ENCODE measurements at places on chromosomes 4 and X.

GRCh38 chr4:121656269-121656641, 40.5 kb downstream of the ANXA5 start:
- no peak for DNase-seq

GRCh38 chrX:154378059-154378798, 866 bp upstream of the EMD start:
- no peak for DNase-seq

- DNase-seq: no peak
Measured at GRCh38 chrX:71911731-71912050, 1.0 kb downstream of the NHSL2 start.

GRCh38 chr4:111400741-111401140, 744.5 kb upstream of the FAM241A start:
- DNase-seq: no peak

DNA sequence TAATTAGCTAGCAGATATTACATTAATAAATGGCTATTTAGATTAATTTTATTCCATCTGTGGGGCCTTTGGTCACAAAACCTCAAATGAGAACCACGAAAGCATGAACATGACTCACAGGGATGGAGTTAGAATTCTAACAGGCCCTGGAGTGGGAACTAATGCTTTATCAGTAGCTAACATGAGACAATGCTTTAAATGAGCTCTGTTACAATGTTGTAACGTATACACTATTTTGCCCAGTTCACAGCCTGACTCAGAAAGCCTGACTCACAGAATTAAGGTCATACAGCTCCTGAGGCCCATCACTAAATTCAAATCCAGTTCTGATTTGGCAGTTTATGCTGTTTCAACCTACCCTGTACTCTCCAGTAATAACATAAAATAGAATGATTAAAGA, 23.2 kb downstream of the VEGFC start:
- DNase-seq: no peak

DNA sequence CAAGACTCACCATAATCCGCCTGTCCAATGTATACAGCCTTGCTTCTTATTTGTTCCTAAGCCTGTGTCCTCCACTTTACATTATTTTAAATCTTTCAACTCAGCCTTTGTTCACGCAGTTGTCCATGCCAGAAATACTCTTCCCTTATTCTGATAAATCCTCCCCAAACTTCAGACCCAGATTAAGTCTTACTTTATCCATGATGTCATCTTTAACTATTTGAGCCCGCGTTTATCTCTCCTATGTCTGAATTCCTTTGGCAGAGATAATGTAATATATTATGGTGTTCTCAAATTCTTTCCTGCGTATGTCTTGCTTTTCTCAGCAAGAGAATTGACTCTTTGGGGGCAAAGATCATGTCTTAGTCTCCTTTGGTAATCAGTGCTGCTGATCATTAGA, 129.6 kb downstream of the LUZP4 start:
- no peak for DNase-seq
